ENCODE measurements at places on chromosomes 6 and 20. TPM values are rescaled to one million over a fixed set of nuclear protein-coding genes. Genes with fewer than 3 reads are reported as not detected.

- no peak for DNase-seq
Measured at GRCh38 chr6:158556113-158556512, 3.8 kb upstream of the TMEM181 start.

GRCh38 chr6:56551409-56552120 is 91.1 kb downstream of the DST start:
- no peak for DNase-seq

- peak; percentile 27 for DNase-seq
Measured at GRCh38 chr6:28943223-28943556, 19.4 kb upstream of the TRIM27 start.

DNA sequence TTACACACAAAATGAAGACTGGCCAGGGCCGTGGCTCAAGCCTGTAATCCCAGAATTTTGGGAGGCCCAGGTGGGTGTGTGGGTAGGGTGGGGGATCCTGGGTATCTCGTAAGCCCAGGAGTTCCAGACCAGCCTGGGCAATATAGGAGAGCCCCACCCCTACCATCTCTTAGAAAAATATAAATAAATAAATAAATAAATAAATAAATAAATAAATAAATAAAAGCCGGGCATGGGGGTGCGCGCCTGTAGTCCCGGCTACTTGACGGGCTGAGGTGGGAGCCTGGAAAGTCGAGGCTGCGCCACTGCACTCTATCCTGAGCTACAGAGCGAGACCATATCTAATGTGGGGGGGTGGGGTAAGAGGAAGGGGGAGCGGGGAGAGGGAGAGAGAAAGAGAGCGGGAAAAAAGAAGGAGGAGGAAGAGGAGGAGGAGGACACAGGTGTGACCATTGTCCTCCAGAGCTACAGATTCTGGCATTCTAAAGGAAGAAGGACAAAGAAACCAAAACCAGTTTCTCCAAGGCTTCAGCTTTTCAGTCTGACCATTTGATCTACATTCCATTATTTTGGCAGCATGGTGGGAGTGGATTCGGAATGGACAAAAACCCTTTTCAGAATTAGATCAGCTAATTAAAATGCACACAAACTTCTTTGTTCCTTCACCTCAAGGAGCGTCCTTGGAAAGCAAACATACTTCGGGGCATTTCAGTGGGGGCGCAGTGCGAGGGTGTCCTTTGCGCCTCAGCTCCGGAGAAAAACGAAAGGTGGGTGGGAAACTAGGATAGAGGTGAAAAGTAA is 577 bp upstream of the C6orf141 start:
- DNase-seq = peak; percentile 25

DNA sequence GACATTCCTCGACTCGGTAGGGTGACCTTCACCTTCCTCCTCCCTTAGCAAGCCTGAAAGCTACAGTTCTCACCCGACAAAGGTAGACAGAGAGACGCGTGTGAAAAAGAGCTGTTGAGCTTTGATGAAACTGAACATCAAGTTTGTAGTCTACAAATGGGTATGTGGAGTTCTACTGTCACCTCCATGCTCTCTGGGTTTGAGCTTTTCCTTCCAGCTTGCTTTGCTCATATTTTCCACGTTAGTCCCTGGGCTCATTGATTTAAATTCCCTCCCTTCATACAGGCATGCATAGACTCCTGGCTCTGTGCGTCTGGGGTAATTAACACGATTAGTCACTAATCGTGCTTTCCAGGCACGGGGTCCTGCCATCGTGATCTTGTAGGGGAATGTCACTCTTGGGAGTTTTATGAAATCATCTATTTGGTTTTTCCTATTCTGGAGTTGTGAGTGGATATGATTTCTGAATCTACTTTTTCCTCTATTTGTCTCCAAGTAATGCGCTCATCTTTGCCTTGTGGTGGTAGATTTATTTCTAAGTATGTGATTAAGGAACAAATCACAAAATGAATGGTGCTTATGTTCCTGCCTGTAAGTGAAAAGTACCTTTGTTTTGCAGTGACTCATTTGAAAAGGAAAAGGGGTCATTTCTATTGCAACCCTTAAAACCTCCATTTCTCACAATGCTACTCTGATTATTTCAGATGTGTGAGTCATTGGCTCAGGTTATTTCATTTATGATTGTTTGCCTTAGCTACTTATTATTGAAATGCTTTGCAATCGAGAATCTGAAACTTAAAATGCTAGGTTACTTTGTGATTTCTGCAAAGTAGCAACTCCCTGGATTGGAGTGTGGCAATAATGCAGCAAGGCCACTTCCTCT is 154.6 kb downstream of the ZDHHC14 start:
- no peak for DNase-seq

GRCh38 chr6:20826378-20826777 is 292.1 kb downstream of the CDKAL1 start:
- no peak for DNase-seq

DNA sequence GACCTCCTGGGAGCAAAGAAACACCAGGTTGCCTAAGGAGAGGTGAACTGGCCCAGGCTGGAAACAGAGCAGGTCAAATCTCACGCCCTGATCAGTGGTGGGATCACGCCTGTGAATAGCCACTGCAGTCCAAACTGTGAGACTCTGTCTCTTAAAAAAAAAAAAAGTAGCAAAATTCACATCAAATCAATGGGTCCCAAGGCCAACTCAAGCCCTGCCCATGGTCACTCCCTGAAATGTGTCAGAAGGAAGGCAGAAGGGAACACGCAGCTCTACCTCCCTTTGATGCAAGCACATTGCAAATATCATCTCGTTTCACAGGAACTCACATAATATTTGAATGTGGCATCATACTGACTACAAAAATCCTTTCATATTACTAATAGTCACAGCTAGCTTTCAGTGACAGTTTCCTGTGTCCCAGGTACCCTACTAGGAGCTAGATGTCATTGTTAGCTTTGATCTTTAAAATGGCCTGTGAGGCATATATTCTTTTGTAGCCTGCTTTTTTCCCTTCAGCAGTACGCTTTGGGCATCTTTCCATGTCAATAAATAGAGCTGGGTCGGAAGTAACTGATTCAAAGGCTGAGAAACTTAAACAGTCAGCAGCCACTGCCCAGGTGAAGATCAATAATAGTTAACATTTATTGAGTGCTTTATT is 14.4 kb upstream of the TTPAL start:
- DNase-seq = no peak

DNA sequence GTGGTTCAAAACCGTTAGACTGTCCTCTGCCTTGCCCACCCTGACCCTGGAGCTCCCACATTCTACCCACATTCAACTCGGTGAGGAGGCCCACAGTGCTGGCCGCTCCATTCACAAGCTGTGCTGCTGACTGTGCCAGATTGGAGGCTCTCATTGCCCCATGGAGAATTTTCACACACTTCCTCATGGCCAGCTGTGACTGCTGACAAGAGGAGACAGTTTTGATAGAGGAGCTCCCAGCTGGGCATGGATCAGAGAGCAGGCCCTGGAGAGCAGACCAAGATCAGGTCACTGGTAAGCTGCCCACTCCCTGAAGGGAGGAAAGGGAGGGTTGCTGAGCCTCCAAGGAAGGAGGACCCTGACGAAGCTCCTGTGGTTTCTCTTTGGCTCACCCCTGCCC is 246.1 kb upstream of the RIN2 start:
- DNase-seq = no peak

GRCh38 chr6:79737172-79737571 is 106.0 kb downstream of the SH3BGRL2 start:
- DNase-seq = no peak

GRCh38 chr20:54491506-54491905 is 16.1 kb downstream of the DOK5 start:
- DNase-seq = no peak

DNA sequence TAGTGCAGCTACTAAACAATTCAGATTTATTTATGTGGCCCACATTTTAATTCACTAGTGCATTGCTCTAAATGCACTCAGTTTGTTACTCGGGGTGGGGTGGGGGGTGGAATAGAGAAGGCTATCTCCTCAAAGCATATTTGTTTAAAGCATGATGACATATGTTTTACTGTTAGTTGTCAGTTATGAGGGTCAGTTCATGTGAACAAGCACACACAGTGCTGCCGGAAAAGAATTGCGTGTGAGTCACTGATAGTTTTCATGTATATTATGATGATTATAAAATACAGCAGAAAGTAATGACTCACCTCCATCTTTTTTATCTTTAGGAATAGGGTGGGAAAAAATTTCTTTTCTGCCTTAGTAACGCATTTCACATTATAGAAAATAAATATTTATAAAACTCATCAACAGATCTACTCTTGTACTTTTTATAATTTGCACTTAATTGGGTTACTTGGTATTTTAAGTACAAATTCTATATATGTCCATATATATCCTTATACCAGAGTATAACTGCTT is 42.2 kb upstream of the STXBP5 start:
- DNase-seq = no peak

DNA sequence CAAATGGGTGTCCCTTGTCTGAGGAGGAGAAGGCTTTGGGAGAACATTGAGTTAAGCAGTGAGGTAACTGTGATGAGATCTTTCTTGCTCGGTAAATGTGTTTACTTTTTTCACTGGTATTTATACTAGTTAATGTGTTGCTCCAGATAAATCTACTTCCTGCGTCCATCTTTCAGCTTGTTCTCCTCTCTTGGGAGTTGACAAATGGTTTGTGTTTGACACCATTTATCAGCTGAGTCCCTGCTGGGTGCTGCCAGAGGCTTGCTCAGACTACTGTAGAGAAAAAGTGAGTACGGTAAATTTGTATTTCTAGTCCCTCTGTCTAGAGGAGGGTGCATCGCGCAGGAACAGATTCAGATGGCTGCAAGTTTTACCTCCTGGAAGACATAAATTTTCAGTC is 8.3 kb upstream of the PRDM1 start:
- no peak for DNase-seq

- DNase-seq = no peak
Measured at GRCh38 chr6:16621002-16621401, 140.3 kb downstream of the ATXN1 start.

Gene SRMS
- not detected for total RNA-seq

Gene WFDC12
- not detected for total RNA-seq

Gene HRH3
- 1.7 TPM for total RNA-seq

Gene VGLL2
- not detected for total RNA-seq

Gene PCSK2
- total RNA-seq = 0.07 TPM
